Smooth muscle cell of the brain vasculature (primary cell): ENCODE measurements at places on chromosomes 4 and X.

DNA sequence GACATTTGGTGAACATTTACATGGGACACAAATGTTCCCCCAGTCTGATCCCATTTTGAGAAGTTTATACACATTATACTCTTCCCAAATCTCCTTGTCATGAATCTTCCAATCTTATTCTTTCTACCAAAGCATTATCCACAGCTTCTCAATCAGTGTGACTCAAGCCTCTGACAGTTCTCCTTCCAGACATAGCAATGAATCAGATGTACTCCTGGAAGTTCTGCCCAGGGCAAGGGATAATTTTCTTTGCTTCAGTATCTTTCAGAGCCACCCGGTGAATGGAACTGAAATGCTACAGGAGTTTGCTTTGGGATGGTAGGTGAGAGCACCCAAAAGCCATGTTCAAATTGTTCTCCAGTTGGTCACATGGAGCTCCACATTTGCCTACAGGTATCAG, 145.5 kb downstream of the ANXA5 start:
- DNase-seq, result no peak

GRCh38 chrX:14497184-14497666, 32.1 kb upstream of the GLRA2 start:
- DNase-seq, result no peak

DNA sequence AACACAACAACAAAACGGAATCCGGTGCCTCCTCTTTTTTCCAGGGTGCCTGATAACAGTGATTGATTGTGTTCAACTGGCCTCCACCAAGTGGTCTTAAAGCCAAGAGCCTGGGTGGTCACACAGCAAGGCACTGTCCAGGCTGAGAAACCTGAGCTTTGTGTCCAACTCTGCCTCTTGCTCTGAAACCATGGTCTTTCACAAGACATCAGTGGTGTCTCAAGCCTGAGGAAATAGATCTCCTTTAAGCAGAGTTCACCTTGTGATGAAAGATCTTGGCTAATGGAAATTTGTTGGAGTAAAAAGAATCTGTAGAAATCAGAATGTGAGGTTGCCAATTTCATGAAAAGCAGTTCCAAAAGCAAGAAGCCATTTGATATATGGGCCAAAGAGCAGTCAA, 47.3 kb upstream of the ACSL1 start:
- no peak for DNase-seq

DNA sequence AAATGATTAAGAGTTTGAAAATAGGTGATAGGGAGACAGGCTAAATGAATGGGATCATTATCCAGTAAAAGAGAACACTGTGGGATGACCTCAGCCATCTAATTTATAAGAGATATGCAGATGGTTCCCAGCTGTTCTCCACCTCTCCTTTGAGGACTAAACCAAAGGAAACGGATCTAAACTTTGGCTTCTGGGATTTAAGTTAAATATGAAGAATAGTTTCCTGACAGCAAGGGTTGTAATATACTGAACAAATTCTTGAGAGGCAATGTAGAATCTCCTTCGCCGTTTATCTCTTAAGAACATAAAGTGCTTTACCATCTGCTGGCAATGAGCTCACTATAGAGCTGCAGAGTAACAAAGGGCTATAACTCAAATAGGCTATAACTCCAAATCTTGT, 35.4 kb upstream of the HPGDS start:
- DNase-seq, result no peak

GRCh38 chrX:48997455-48997854, 4.6 kb downstream of the GRIPAP1 start:
- DNase-seq, result no peak

GRCh38 chrX:18676470-18676869, 4.6 kb upstream of the RS1 start:
- no peak for DNase-seq

GRCh38 chr4:4871242-4871572, 11.7 kb downstream of the MSX1 start:
- no peak for DNase-seq

GRCh38 chr4:105305019-105305836, 158.6 kb downstream of the TET2 start:
- DNase-seq, result no peak

DNA sequence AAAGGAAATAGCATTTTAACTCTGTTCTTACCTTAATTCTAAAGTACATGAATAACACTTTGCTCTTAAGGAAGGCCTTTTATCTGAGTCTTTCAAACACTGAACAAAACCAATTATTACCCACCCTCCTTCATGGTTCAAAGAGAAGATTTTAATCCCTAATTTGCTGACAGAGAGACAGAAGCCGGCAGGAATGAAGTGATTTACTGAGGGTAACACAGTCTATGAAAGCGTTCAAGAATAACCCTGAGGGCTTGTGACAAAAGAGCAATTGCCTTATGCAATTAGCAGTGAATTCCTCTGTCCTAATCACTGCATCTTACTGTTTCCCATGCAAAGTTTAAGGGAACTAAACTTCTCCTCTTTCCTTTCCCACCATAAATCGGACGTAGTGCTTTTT, 144.1 kb downstream of the PACRGL start:
- no peak for DNase-seq

DNA sequence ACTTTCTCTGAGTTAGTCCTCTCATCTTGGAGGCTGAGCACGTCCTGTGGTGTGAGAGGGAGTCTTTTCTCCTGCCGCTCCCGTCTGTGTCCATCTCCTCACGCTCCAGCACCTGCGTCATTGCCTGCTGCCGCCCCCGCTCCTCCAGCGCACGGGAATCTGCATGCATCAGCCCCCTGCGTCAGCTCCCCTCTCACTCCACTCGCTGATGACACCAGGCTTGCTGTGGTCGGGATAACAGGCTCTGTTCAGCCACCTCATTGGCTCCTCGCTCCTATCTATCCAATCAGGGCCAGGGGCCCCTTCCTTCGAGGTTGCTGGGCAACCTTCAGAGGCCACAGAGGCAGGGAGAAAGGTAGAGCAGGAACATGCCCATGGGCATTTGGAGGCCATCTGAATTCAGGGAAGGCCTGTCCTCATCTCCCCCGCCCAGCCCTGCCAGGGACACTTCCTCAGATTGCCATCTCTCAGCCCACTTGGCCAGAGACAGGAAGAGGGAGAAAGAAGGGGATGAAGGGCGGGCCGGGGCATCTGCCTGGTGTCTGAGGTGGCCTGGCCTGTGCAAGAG, 9.3 kb downstream of the ZNF185 start:
- DNase-seq, result no peak
